ENCODE measurements at places on chromosomes 6 and 20.
A peak's percentile ranks its signal among the peaks of the same experiment; 100 is the strongest.

DNA sequence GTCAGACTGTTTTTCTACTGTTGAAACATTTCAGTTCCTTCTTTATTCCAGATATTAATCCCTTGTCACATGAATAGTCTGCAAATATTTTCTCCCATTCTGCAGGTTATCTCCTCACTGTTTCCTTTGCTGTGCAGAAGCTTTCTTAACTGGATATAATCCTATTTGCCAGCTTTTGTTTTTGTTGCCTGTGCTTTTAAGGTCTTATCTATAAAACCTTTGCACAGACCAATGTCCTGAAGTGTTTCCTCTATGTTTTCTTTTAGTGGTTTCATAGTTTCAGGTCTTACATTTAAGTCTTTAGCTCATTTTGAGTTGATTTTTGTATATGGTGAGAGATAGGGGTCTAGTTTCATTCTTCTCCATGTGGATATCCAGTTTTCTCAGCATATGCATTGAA, 19.2 kb downstream of the NCOA6 start:
- no peak for DNase-seq

DNA sequence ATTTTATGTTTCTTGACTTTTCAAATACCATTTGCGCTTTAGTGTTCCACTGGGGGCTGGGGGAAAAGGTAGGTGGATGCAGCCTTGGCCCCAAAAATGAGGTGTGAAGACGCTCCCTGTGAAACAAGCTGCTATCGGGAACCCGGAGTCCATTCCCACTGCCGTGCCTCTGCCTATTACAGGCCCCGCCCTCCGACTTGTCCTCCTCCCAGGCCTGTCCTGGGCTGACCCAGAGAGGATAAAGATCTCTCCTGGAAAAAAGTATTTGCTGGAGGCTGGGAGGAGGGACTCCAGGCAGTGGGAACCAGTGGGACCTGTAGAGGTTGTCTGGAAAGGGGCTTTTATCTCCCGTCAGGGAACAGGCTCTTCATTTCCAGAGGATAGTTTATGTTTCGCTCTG, 215.0 kb downstream of the SLC24A3 start:
- no peak for DNase-seq

- no peak for DNase-seq
Measured at GRCh38 chr6:88945415-88946008, 17.9 kb downstream of the RNGTT start.

DNA sequence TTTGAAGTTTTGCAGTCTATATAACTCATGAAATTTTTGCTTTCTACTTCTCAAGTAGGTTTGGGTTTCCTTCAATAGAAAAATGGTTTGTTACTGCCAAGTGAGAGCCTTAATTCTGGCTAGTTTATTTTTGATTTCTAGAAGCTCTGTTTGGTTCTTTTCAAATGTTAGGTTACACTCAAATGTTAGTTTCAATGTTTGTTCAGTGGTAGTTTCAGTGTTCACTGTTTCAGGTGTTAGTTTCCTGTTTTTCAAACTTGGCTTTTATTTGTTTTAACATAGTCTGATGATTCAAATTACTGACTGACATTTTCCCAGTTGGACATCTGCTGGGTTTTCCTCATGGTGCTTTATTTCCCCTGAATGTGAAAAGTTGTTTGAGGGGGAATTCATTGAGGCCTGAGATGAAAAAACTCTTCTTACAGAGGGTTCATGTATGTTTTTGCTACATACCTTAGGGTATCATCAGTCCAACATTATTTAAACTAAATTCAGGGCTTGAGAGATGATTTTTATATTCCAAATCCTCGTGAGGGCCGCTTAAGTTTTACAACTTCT, 189.0 kb downstream of the JARID2 start:
- DNase-seq, result no peak

DNA sequence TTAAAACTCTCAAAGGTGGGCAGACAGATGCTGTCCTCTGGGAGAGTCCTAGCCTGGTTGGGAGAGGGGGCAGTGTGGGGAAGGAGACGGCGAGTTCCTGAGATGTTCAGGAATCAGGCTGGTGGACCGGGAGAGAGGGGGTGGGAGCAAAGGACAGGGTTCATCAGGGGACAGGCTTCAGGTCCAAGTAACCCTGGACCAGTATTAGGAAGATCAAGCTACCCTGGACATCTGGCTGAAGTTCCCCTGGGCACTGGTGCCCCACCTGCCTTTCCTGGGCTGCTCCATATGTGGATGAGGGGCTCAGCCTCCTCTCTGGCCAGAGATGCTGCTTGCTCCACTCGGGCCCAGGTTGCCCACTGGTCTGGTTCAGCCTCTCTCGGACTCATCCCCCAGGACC, 1.1 kb upstream of the IP6K3 start:
- DNase-seq, result no peak

GRCh38 chr6:43014434-43014909, 423 bp downstream of the KLHDC3 start:
- peak; percentile 49 for DNase-seq

DNA sequence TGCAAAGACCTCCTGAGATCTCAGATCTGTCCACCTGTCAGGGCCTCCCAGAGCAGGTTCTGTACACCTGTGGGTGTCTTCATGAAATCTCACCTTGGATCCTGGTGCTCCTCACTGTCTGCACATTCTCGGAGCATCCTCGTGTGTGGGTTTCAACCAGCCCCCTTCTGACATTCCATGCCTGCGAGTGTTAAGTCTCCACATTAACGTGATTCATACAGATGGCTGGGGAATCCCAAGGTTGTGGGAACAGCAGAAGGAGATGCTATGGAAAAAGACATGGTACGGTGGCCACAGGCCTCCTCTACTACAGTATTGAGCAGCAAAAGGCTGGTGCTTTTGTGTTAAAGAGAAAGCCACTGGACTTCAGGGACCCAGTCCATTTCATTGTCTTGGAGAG, 556.5 kb downstream of the DHX35 start:
- no peak for DNase-seq
